ENCODE measurements at places on chromosomes 4 and X.

DNA sequence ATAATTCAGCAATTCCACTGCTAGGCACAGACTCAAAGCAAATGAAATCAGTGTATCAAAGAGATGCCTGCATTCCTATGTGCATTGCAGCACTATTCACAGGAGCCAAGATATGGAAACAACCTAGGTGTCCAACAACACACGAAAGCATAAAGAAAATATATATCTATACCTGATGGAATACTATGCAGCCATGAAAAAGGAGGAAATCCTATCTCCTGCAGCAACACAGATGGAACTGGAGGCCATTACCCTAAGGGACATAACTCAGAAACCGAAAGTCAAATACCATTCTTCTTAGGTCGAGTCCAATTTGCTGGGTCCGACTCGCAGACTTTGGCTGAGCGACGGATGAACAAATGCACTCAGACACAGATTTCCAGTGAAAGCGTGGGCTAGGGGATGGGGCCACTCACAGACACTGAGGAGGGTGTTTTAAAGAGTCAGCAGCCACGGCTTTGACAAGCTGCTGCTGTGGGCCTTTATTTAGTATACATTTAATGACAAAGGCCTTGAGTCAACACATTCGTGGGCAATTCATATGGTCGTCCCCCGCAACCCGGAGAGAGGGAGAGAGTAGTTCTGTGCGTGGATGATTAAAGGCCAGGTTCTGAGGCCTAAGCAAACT is 93.8 kb downstream of the DHRSX start:
- no peak for DNase-seq

- DNase-seq: no peak
These were observed 589.4 kb downstream of the ANKRD50 start for GRCh38 chr4:124123181-124123580.

GRCh38 chr4:74733756-74734155 is 60.6 kb downstream of the BTC start:
- no peak for DNase-seq

DNA sequence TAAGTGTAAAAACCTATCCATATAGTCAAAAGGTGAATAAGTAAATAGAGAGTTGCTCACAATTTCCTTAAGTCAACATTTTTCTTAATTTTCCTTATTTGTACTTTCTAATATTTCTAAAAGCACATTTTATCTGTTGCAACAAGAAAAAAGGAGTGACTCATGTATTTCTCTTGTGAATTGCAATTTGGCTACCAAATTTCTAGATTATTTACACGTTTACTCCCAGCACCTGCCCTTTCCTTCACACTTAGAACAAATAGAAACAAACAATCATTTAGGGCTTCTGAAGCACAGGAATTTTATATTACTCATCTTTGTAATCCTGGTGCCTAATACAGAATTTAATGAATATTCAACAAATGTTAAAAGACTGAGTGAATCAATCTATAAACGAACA is 22.2 kb downstream of the BTC start:
- no peak for DNase-seq

GRCh38 chr4:37803348-37803973 is 23.0 kb upstream of the PGM2 start:
- DNase-seq: peak; percentile 11

DNA sequence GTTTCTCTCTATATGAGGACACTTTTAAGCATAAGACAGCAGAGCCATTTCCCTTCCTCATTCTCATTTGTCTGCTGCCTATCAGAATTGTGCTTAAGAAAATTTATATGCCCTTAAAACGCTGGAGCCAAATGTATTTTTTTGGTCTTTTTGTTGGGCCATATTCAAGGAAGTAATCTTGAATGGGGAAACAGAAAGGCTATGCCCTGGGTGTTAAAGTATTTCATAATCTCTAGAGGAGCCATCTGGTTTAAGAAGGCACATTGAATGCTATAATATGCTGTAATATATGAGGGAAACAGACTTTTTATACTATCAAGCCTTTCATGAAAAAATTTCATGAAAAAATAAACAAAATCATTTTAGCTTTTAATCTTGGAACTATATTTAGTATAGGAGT is 4.3 kb downstream of the DMD start:
- DNase-seq: no peak

DNA sequence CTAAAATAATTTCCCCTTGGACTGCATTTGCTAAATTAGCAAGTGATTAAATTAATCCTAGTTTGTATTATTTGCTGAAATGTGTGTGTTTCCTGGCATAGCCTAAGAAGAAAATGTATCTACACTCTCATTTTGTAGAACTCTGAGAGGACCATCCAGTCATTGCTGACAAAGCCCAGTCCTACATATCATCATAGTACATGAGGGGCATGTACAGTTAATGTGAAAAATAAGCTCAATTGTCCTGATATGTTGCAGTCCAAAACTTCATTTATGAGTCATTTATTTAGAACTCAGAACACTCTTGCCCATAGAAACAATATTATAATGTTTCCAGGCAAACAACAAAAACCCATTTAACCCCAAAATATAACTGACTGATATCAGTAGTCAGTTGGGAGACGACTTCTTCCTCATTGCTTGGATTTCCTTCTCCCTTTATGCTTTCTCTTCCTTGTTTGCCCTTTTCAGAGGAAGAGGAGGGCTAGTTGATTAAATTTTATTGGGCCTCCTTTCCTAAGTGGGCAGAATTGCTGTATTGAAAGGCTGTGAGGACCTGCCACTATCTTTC is 26.9 kb upstream of the BBS12 start:
- DNase-seq: no peak

- DNase-seq: no peak
These were observed 309.2 kb upstream of the EMCN start for GRCh38 chr4:100826808-100827548.
